Stimulated activated CD4-positive, alpha-beta T cell treated with anti-CD3 and anti-CD28 coated beads, Interleukin-1b, Interleukin-23, amount 100 ng/mL, for 1 hour (primary cell): ENCODE measurements at places on chromosomes 7 and 10.

DNA sequence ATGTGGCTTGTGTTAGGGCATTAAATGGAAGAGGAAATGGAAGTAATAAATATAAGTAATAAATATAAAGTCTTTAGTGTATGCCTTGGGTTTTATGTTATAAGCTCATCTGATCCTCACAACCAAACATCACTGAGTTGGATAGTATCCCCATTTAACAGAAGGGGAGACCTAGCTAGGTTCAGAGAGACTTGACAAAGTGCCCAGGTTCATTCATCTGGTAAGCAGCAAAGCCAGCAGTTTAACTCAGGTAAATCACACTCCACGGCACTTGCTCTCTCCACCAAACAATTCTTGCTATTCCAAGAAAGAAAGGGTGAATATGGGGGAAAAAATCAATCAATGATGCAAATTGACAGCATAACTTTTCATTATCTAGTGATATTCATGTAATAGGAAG lies 167.3 kb downstream of the MAGI2 start:
- no peak for DNase-seq

GRCh38 chr10:123854498-123854897 lies 37.1 kb downstream of the CPXM2 start:
- no peak for DNase-seq

- no peak for DNase-seq
These were observed 158.9 kb upstream of the SP4 start for GRCh38 chr7:21269021-21269420.

GRCh38 chr10:416091-416515 lies 273.4 kb downstream of the DIP2C start:
- DNase-seq: no peak

DNA sequence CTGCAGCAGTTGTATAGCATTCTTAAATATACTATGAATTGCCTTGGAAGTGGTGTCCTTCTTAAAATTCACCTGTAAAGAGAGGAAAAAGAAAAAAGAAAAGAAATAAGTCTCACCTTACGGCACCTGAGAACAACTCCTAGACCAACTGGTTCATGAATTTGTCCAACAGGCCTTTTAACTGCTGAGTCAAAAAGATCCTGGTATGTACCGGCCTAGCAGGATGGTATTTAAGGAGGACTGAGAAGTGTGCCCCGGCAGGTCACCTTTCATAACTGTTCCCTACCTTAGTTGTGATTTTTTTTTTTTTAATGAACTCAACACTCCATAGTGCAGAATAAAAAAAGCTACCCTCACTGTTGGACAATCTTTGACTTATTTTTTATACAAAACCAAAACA lies 25.8 kb downstream of the STN1 start:
- DNase-seq: no peak

DNA sequence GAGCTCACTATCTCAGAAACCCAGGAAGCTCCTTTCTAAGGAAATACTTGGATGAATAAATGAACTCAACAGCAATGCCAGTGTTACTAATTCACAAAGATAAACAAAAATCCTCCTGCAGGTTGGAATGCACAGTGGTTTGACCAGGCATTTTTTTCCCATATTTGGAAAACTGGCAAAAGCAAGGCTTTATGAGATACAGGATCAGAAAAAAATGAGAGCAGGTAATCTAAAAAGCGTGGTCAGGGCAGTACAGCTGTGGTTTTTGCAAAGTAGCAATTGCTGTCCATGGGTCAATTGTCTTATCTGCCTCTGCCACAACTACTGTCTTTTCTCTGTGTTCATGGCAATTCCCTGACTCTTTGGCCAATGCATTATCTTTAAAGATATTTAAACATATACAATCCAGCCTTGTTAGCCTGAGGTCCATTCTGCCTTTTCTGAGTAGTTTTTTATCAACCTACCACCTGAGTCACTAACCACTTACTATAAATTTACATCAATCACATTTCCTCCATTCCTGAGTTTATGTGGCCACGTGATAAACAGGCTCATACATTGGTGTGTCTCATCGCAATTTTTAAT lies 564.5 kb upstream of the IGFBP3 start:
- no peak for DNase-seq

DNA sequence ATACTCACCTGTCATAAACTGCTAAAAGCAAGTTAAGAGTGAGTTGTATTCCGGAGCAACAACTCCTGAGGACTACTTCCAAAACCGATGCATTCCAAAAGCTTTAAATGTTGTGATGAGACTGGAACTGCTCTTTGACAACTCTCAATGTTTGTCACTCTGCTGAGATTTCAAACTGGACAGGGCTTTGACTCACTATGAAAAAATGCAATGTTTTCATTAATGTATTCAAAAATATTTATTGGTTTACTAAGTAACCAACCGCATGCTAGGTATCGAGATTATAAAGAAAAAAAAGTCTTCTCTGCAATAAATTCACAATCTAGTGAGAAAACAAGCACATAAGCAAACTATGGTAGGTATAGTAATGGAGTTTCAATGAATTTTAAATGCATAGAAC lies 107.9 kb upstream of the GNAI1 start:
- DNase-seq: no peak

GRCh38 chr10:70508912-70509756 lies 30.6 kb downstream of the PALD1 start:
- no peak for DNase-seq

GRCh38 chr10:1203704-1204103 lies 147.5 kb downstream of the WDR37 start:
- no peak for DNase-seq

- DNase-seq: no peak
These were observed 329.6 kb downstream of the PTEN start for GRCh38 chr10:88193018-88193417.

- no peak for DNase-seq
These were observed 46.6 kb downstream of the GLCCI1 start for GRCh38 chr7:8015100-8015745.
